ENCODE measurements at places on chromosomes 2 and 18.

GRCh38 chr2:206481056-206481455, 37.7 kb downstream of the ADAM23 start:
- no peak for DNase-seq

DNA sequence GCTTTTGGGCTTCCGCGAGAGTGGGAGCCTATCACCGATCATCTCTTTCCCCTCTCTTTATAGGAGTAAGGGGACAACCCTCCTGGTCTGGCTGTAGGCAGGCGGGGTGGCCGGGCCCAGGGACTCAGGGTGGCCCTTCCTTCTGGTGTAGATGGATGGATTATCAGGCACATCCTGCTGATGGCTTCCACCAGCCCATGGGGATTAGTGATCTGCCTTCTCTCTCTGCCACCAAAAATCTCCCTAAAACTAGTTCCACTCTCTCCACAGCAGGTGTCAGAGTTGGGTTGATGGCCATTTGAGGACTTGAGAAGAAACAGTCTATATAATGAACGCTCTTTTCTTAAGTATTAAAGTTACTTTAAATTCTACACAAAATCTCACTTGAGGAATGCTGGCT, 37.4 kb downstream of the NCK2 start:
- no peak for DNase-seq

- no peak for DNase-seq
These were observed 1133.0 kb upstream of the LRRTM1 start for GRCh38 chr2:81437456-81438000.

DNA sequence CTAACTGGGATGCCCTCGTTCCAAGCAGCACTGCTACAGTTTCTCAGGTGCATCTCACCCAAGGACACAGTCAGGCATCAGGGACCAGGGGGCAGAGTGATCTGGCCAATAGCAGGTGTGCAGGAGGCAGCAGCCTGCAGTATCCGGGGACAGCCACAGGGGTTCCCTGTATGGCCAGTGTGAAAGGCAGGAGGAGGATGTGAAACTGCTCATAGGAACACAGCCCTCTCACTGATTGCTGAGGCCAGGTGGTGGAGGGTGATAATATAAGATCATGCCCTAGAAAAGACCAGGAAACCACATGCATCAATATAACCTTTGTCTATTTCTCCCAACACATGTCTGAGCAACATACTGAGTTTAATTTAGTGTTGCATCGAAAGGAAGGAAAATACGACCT, 112.7 kb upstream of the TACR1 start:
- DNase-seq, result no peak

Measured in CD4-positive, alpha-beta T cell treated with Interleukin-4 for 4 hours (primary cell).